ENCODE measurements at places on chromosomes 3 and 15.

DNA sequence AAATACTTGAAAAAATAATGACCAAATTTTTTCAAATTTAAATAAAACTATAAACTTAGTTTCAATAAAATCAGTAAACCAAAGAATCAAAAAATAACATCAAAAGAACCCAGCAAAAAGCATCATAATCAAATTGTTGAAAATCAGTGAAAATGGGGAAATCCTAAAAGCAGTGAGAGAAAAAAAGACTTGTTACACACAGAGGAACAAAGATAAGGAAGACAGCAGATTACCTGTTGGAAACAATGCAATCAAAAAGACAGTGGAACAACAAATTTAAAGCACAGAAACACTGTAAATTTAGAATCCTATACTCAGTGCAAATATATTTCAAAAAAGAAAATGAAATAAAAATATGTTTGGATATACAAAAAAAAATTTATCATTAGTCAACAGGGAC, 156.2 kb upstream of the LMCD1 start:
- no peak for DNase-seq

- no peak for DNase-seq
Measured at GRCh38 chr3:143830063-143830462, 18.2 kb downstream of the SLC9A9 start.

DNA sequence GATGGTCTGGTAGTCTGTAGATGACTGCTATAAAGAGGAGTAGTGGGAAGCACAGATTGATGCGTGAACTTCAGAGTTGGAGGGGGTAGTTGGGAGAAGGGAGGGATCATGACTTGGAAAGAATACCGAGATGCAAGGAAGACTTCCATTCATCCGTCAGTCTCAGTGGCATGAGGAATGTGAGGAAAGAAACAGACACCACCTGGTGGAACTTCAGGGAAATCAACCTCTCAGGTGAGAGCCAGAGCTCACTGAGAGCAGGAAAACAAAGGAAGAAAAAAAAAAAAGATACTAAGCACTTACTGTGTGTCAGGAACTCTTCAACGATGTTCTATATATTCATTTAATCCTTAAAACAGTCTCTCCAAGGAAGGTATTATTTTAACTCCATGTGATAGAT, 172.4 kb downstream of the OXSM start:
- no peak for DNase-seq

- DNase-seq, result no peak
Measured at GRCh38 chr3:140540262-140540661, 137.6 kb upstream of the TRIM42 start.

Measured in T-helper 17 cell (primary cell).